Activated T-cell treated with anti-CD3 and anti-CD28 coated beads, Interleukin-2, amount 50 U/mL, for 1 hour (primary cell): ENCODE measurements at places on chromosomes 1 and 21.

- DNase-seq = no peak
Measured at GRCh38 chr1:65717815-65718454, 74.8 kb upstream of the PDE4B start.

- peak; percentile 73 for DNase-seq
Measured at GRCh38 chr1:43073490-43074230, 98.4 kb downstream of the EBNA1BP2 start.

GRCh38 chr1:227945891-227946623 is 1.7 kb downstream of the WNT9A start:
- DNase-seq = peak; percentile 18

- no peak for DNase-seq
Measured at GRCh38 chr1:229365569-229365968, 22.7 kb upstream of the CCSAP start.

DNA sequence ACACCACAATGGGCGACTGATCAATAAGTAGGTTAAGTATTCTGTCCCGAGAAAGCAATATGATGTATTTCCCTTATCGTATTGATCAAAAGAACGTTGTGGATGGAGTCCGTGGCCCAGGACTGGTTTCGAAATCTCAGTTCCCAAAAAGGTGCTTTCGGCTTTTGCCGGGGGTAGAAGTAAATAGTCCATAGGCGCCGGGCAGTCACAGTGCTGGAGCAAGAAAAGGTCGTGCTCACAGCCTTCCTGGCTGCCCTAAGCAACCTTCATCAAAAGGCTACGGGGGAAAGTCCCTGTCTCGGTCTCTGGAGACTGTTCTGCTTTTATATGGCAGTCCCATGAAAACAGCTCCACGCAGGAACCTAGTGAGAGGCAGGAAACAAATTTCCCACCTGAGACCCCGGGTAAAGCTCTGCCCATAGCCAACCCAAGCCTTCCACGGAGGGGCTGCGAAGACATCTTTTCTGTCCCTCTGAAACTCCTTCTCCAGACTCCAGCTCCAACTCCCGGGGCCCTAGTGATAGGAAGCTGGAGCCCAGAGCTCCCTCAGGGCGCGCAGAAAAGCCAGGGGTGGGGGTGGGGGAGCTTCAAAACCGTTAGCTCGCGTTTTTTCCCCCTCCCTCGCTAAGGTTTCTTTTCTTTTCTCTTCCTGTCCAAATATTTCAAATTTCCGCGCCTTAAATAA is 7.0 kb downstream of the CDKN2C start:
- DNase-seq = peak; percentile 36

DNA sequence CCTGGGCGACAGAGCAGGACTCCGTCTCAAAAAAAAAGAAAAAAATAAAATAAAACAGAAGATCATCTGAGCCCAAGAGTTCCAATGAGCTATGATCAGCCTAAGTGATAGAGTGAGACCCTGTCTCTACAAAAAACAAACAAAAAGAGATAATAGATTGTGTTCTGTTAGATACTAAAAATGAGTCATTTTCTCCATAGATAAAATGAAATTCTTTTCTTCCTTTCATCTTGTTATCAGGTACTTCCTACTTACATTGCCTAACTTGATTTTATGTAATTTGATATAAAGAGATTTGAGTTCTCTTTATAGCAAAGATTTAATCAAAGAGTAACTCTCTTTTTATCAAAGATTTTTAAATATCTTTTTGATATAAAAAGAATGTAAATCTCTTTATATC is 19.3 kb upstream of the PTGS2 start:
- no peak for DNase-seq

- DNase-seq = no peak
Measured at GRCh38 chr1:147786536-147786935, 26.1 kb upstream of the GJA5 start.

DNA sequence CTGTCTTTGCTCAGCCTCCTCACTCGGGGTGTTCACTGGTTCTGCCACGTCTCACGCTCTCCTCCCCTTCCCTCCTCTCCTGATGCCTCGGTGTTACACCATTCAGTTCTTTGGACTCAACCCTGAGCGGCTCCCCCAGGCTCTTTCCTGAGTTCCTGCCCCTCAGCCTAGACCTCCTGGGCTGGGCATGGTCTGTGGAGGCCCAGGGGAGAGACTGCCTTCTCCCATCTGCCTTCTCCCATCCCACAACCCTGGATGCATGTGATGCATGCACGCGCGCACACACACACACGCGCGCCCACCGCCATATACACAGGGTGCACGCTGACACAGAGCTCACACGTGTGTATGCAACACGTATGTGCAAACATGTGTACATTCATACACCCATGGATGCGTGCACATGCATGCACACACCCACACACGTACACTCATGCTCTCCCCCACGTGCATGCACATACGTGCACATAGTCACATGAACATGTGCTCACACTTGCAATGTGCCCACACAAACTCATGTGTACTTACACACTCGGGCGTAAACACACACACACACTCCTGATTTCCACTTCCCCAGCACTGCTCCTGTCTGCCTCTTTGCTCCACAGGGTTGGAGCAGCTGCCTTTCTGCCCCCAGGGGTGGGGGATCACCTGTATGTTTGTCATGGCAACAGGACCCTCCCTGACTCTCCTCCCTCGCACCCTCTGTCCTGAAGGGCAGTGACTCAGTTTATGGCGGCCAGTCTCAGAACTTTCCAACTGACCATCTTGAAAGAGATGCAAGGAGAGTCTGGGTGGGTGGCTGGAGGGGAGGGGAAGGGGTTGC is 59.0 kb downstream of the HUNK start:
- DNase-seq = no peak

GRCh38 chr1:202615501-202616354 is 94.5 kb downstream of the SYT2 start:
- DNase-seq = no peak

DNA sequence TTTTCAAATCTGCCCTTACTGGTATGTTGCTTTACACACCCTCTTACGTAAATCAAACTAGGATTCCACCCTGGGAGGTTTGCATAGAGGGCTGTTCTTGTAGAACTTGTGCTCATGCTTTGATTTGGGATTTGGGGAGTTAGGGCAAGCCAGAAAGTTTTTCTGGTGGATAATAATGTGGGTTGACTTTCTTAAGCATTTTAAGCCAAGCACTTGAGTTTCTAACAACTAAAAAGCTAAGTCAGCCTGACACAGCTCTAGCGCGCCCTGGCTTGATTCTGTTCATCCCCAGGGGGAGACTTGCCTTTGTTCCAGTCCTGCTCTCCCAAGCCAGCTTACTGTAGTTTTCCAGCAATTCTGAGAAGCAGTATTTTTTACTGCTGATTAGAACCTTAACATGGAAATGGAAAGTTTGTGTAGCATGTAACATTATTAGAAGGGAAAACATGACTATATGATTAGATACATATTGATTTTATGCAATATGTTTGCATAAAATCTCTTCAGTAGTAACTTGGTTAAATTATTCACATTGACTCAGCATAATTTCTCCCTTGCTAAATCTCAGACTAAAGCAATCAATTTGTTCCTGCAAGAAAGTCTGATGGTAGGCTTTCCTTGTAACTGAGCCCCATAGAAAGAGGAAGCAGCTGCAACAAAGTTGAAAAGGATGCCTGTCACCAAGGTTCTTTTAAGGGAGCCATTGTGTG is 11.0 kb upstream of the PGD start:
- DNase-seq = no peak

- peak; percentile 92 for DNase-seq
Measured at GRCh38 chr1:28518000-28518744, 12.3 kb downstream of the RCC1 start.

DNA sequence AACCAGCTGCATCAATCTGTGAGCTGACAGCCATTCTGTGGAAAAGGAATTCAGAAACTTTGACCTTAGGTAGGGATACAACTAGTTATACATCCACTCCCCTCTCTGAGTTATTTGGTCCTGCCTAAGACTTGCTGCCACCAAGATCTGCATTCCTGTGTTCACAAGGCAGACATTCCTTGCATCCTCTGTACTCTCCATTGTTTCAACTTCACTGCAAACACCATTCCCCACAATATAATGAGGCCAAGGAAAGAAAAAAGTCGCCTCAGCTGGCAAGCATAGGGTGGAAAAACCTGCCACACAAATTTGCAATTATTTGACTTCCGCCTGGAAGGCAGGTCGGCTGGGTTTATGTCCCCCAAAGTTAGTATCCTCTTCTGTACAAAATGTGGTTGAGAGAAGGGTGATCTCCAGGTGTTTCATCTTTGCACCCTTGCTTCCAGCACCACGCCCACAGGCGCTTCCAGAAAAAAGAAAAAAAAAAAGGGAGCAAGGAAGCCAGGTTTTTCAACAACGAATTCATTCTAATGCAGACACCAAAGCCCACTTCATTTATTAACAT is 676 bp upstream of the CTTNBP2NL start:
- DNase-seq = no peak

DNA sequence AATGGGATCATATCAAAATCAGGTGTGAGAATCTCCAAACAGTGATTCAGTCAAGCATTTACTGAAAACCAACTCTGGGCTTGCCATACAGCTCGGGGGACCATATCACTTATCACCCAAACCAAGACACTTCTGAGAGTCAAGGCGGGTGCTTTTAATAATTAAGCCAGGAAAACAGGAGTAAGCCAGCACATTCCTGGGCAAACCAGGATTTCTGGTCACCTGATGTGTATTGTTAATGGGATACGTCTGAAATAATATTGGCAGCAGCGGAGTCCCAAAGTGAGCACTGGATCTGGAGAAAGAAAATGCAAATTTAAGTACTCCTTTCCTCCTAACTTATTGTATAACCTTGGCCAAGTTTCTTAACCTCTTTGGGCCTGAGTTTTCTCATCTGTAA is 17.6 kb downstream of the OSCP1 start:
- no peak for DNase-seq

- DNase-seq = no peak
Measured at GRCh38 chr1:227768125-227768439, 32.8 kb downstream of the SNAP47 start.

DNA sequence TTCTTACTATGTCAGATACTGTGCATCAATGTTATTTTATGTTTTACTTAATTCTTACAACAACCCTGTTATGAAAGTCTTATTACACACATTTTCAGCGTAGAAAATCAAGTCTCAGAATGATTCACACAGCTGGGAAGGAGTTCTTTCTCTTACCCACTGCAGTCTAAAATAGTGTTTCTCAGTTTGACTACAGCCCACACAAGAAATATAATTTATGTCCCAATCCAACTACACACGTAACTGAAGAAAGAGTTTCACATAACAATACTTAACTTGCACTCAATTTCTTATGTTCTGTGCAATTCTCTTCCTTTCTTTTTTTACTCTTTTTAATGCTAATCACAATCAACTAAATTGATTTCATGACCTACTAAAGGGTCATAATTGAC is 252.8 kb upstream of the ADGRL2 start:
- no peak for DNase-seq

DNA sequence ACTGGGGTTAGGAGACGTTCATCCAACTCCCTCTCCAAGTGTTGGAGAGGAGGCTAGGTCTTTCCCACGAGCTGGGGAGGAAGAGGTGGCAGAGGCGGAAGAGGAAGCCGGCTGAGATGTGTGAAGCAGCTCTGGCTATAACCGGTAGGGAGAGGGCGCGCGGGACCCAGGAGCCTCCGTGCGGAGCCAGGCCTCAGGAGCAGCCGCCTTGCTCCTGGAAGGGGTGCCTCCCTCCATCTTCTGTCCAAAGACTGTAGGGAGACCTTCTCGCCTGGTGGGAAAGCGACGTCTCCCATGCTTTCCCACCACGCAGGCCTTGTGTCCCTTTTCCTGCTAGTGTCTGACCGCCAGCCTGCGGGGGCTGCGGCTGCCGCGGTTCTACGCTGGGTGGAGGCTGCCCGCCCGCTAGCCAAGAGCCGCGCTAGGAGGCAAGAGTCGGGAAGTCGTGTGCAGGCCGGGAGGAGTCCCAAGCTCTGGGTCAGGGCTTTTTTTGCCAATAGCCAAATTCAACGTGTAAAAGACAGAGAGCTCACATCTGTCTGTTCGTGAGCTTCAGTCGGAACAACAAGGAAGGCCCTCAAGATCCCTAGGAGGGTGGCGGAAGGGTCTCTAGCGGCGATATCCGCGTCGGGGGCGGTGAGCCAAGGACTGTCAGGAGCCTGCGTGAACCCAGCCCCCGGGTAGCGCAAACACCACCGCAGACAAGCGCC is 8.4 kb upstream of the NBPF11 start:
- no peak for DNase-seq

DNA sequence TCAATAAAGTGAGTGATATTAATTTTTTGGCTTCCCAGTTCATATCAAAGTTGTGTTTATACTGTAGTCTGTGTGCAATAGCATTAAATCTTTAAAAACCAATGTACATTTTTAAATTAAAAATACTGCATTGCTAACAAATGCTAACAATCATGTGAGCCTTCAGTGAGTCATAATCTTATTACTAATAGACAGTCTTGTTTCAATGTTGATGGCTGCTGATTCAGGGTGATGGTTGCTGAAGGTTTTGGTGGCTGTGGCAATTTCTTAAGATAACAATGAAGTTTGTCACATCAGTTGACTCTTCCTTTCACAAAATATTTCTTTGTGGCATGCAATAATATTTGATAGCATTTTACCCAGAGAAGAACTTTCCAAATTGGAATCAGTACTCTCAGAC is 109.0 kb downstream of the ZMYM4 start:
- DNase-seq = no peak

DNA sequence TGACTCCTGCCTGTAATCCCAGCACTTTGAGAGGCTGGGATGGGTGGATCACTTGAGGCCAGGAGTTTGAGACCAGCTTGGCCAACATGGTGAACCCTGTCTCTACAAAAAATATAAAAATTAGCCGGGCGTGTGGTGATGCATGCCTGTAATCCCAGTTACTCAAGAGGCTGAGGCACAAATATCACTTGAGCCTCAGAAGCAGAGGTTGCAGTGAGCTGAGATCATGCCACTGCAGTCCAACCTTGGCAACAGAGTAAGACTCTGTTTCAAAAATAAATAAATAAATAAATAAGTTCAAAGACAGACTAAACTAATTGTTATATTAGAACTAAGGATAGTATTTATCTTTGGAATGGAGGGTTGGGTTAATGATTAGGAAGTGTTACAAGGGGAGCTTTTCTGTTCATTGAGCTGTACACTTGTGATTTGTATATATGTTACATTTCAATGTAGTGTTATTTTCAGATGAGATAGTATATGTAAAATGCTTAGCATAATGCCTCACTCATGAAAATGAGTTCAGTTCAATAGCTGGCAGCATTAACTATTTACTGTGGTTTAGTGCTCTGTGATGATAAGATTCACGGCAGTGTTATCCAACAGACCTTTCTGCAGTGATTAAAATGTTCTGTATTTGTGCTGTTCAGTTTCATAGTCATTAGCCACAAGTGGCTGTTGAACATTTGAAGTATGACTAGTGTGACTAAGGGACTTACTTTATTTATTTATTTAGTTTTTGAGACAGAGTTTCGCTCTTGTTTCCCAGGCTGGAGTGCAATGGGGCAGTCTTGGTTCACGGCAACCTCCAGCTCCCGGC is 47.7 kb downstream of the OSBPL9 start:
- no peak for DNase-seq

GRCh38 chr1:33473900-33474299 is 1.5 kb downstream of the ZSCAN20 start:
- DNase-seq = no peak

GRCh38 chr1:35564037-35564883 is 6.7 kb downstream of the NCDN start:
- peak; percentile 78 for DNase-seq
